OCI-LY7 (cell line): ENCODE measurements at places on chromosomes 13 and 19. TPM values are rescaled to one million over a fixed set of nuclear protein-coding genes. Genes with fewer than 3 reads are reported as not detected.
A peak's percentile ranks its signal among the peaks of the same experiment; 100 is the strongest.

- DNase-seq, result no peak
These were observed 396.7 kb upstream of the GPC6 start for GRCh38 chr13:92829930-92830329.

Gene RASIP1
- 0.31 and 0.36 TPM in 2 replicates for total RNA-seq

- DNase-seq, result no peak
These were observed 141.5 kb downstream of the DPF1 start for GRCh38 chr19:38082256-38083118.

Gene GRIN3B
- total RNA-seq, result not detected in 2 replicates

GRCh38 chr19:46016426-46017094 lies 6.3 kb downstream of the PGLYRP1 start:
- peak; percentile 59 for DNase-seq
